CD4-positive, alpha-beta T cell treated with Interleukin-6 at 100 ng/mL for 8 hours (primary cell): ENCODE measurements at places on chromosomes 1 and 21.

DNA sequence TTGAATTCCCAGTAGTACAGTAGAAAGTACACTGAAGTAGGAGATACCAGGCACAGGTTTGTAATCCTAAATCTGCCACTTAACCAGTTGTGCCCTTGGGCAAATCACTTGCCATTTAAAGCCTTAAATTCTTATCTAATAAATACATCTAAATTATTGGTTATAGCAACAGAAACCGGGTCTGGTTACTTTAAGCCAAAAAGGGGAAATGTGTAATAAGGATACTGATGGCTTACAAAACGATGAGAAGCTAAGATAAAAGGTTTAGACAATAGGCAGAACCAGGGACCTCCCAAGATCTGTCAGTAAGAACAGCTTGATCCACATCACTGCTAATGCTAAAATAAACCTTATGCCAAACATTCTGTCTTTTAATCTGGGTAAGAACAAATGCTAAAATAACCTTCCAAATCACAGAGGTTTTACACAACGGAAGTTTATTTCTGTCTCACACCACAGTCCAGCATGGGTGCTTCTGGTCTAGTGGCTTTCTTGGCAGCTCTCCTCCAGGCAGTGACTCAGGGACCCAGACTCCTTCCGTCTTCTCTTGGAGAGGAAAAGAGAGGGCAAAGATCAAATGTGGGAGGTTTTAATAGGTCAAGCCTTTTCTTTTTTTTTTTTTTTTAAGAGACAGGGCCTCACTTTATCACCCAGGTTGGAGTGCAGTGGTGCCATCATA, 16.5 kb upstream of the ZMYM1 start:
- DNase-seq: no peak

DNA sequence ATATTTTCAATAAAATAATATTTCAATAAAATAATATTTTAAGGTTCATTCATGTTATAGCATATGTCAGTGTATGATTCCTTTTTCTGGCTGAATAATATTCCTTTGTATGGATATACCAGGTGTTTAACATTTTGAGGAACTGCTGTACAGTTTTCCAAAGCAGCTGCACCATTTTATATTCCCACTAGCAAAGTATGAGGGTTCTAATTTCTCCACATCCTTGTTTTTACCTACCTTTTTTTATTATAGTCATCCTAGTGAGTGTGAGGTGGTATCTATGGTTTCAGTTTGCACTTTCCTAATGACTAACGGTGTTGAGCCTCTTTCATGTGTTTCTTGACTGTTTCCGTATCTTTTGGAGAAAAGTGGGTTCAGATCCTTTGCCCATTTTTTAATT, 5.2 kb downstream of the DEGS1 start:
- no peak for DNase-seq

GRCh38 chr1:201643835-201644104, 104.8 kb downstream of the NAV1 start:
- DNase-seq: no peak

GRCh38 chr1:68043443-68044090, 6.9 kb downstream of the DIRAS3 start:
- DNase-seq: no peak

- no peak for DNase-seq
Measured at GRCh38 chr1:67312615-67313014, 4.9 kb downstream of the IL12RB2 start.

DNA sequence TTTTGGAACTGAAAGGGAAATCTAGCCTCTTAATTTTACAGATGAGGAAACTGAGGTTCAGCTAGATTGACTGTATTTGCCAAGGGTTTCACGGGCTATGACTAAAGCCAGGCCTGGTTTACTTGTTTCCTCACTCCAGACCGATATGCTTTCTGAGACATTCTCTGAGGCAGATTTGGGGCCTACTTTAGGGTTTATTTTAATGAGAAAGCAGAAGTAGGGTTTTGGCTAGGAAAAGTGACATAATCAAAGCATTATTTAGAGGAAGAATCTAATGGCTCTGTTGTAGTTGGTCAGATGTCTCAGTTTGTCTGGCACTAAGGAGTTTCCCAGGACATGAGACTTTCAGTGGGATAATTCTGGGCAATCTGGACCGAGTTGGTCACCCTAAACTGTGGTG, 1.5 kb upstream of the RPTN start:
- no peak for DNase-seq

DNA sequence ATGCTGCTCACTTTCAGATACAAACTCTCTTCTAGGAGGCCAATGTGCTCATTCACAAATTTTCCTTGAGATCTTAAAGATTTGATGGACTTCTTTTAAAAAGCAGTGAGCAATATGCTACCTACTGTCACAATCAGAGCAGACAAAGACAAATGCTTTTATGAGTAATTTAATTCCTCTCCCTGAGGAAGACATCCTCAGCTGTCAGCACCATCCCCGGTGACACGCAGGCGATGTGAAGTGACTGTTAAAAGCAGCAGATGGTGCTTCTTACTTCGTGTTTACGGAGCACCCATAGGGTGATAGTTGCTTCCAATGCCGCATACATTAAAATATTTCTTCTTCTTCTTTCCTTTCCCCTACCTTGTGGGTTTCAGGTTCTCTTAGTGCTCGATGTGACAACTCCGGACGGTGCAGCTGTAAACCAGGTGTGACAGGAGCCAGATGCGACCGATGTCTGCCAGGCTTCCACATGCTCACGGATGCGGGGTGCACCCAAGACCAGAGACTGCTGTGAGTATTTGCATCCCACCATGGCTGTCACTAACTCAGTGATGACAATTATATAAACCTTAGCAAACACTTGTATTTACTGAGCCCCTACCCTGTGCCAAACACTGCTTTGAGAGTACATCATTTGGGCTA, 29.1 kb downstream of the LAMC2 start:
- no peak for DNase-seq

DNA sequence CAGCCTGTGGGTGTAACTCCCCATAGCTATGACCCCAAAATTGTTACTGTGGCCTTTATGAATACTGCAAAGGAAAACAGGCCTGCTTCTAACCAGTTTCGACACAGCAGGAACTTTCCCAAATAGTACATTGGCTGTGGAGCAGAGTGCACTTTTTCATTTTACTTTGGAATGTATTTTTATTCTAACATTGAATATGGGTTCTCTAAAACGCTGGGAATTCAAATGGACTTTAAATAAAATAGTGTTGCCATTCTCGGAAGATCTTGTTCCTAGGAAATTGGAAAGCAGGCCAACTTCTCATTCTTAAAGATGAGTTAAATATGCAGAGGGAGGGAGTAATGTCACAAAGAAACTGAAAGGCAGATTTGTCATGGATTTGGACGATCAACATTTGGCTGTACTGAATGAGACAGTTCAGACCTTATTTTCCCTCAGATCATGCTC, 39.6 kb upstream of the ARHGAP29 start:
- DNase-seq: no peak

GRCh38 chr1:100134872-100135271, 1.9 kb downstream of the TRMT13 start:
- DNase-seq: no peak

DNA sequence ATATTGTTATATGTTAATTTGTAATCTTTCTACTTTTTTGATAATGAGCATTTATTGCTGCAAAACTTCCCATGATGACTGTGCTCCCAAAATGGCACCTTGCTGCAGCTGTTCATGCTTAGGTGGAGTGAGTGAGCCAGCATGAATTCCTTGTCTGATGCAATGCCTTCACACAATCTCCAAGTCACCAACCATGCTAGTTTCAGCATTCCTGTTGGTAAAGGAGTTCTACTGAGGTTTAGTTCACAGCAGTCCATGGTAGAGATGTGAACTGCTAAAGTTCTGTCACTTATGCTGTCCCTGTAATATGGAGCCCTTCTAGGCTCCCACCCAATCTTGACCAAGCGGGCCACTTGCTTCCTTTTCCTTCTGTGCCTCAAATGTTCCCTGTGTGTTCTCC, 26.2 kb upstream of the PRKACB start:
- no peak for DNase-seq
